ENCODE measurements at places on chromosomes 7 and 10.

DNA sequence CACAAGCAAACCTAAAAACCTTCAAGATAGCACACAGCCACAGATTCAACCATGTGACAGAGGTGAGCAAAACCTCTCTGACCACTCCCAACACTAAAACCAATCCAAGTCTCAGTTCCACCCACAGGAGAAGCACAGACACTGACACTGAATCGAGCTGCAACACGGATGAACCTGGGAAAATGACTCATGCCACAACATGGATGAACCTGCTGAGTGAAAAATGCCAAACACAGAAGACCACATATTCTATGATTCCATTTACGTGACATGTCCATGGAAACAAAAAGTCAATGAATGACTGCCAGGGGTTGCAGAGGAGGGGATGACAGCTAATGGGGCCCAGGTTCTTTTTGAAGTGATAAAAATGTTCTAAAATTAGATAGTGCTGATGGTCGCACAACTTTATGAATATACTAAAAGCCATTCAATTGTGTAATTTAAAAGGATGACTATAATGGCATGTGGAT, 22.0 kb downstream of the CYTH3 start:
- no peak for DNase-seq

GRCh38 chr7:36746347-36746746, 22.1 kb upstream of the AOAH start:
- DNase-seq = no peak

DNA sequence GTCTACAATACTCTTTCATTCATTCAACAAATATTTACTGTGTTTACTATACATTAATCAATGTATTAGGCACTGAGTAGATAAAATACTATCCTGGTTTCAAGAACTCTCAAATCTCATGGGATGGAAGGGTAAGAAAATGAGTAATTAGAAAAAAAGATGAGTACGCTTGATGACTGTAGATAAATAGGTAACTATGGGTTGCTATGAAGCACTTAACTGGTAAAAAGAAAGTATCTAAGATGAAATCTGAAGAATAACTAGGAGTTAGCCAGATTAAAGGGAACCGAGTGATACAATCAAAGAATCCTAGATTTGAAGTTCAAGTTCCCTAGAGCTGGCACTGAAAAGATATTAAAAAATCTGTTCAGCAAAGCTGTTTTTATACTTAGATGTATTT, 62.1 kb downstream of the IQUB start:
- DNase-seq = no peak

DNA sequence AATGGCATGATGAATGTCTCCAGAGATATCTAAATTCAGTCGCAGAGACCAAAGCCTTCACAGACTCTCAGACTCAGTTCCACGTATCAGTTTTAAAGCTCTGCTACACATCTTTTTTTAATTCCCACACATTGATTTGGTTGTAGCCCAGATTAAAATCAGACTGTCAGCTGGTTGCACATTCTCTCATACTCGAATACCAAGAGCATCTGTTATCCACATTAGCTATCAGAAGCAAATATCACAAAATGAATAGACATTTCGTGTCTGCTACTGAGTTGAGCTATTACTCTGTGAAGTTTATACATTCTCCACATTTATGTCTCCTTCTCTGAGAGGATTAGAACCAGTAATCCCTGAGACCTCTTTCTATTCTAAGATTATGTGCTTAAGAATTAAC, 229.2 kb downstream of the GPAM start:
- DNase-seq = no peak

DNA sequence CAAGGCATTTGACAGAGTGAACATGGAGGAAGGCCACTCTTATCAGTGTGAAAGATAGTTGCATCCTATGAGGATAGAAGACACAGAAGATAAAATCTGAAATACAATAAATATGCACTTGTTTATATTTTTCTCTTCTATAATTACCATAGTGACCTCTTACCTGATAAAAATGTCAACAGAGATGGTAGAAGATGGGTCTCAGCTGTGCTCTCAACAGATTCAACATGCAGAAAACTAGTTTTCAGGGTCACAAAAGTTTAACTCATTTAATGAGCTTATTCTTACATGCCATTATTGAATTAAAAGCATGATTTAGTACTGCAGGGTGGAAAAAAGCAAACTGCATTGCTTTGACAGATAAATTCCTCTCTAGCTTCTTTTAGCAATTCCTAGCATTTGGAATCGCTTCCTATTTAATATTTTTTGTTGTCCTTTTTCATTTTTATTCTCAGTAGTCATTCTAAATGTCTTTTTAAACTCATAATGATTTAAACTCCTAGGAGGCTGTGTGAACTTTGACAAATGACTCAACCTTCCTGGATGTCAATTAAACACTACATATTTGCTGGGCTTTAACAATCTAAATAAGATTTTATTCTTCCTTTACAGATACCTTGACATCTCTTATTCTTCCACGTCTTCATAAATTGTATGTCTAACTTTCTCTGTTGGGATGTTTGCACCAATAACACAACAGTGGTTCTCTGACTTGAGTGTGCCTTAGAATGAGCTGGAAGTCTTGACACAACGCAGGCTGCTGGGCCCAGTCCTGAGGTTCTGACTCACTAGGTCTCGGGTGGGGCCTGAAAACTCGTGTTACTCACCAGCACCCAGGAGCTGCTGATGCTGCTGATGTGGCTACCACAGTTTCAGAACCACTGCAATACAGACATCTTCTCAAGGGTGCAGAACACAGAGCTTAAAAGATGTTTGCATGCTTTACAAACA, 565.5 kb upstream of the IGFBP3 start:
- DNase-seq = no peak

- no peak for DNase-seq
These were observed 155.6 kb downstream of the PKD1L1 start for GRCh38 chr7:47792521-47793121.

GRCh38 chr10:9853405-9854355, 1164.0 kb upstream of the CELF2 start:
- peak; percentile 60 for DNase-seq

- DNase-seq = no peak
These were observed 37.1 kb upstream of the TOMM7 start for GRCh38 chr7:22859641-22860290.

- DNase-seq = no peak
These were observed 641.8 kb upstream of the FOXK1 start for GRCh38 chr7:4040109-4040928.

DNA sequence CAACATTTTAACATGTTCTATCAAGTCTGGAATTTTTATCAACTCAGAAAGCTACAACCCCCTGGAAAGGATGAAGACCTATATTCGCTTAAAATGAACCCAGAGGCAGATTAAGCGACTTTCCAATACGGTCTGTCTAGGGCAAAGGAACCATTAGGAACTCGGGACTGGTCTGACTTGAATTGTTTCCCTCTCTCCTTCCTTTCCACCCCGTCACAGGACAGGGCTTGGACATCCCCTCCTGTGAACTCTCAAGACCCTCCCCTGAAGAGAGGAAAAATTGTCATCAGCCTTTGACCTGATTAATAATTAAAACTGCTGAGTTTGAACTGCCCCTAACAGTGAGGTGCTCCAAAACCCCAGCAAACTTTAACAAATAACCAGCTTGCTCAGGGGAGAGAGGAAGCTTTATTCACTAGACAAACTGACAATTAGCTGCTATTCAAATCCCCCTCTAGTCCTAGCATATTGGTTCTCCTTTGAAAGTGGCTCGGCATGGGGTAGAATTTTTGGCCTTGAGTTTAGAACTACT, 22.6 kb upstream of the SLF2 start:
- DNase-seq = no peak

GRCh38 chr7:43085992-43086391, 26.5 kb upstream of the HECW1 start:
- no peak for DNase-seq

- DNase-seq = no peak
These were observed 203.9 kb upstream of the GPR26 start for GRCh38 chr10:123462246-123462645.

- no peak for DNase-seq
These were observed 236.3 kb downstream of the BAMBI start for GRCh38 chr10:28913436-28914237.

GRCh38 chr7:150685219-150686029, at the start of gene GIMAP2:
Gene GIMAP2, plus strand, starts transcription at chr7:150685706. Its CDS starts 1,354 bp downstream, at chr7:150687060.
- DNase-seq = no peak

DNA sequence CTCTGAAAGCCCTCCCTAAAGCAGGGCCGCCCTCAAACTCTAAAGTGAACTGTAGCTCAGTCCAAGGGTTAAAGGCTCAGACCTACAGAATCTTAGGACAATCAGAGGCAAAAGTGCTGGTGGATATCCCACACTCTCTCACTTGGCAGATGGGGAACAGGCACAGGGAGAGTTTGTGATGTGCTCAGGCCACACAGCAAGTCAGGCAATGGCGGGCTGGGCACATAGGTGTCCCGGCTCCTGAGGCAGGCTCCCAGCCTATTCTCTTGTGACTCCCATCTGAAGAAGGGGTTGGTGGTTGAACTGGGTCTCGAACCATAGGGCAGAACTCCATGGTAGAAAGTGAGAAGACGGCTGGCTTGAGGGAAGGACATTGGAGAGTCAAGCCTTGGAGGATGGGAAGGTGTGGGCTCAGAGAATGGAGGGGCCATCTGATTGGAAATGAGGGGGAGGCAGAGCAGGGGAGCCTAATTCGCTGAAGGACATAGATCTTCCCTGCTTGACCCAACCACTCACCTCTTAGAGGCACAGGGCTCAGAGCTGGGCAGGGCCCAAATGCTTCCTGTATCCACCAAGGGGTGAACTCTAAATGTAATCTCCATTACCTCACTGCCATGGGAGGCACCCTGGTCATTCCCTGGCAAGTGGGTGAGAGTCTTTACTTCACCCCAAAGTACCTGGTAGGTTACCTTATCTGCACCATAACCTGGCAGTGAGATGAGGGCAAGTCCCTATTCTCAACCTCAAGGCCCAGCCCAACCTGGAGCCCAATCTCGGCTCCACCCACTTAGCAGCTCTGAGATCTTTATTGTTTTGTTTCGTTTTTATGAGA, 4.9 kb upstream of the ZMIZ1 start:
- no peak for DNase-seq

GRCh38 chr10:30991647-30992011, 40.0 kb downstream of the ZNF438 start:
- no peak for DNase-seq

DNA sequence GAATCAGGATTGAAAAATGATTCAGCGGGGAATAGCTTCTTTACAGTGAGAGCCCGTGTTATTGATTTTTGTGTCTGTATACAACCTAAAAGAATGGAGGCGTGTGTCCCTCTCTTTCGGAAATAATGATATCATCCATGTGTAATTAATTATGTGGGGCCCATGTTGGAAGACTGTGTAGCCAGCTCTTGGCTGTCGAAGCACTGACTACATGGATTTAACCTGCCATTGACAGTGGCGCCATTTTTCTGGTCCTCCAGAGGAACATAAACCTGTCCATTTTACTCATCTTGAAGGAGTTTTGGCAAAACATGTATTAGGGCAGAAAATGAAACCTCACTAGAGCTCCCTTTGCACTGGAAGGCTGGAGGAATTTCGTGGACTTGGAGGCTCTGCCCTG, 119.6 kb downstream of the ITIH5 start:
- no peak for DNase-seq

DNA sequence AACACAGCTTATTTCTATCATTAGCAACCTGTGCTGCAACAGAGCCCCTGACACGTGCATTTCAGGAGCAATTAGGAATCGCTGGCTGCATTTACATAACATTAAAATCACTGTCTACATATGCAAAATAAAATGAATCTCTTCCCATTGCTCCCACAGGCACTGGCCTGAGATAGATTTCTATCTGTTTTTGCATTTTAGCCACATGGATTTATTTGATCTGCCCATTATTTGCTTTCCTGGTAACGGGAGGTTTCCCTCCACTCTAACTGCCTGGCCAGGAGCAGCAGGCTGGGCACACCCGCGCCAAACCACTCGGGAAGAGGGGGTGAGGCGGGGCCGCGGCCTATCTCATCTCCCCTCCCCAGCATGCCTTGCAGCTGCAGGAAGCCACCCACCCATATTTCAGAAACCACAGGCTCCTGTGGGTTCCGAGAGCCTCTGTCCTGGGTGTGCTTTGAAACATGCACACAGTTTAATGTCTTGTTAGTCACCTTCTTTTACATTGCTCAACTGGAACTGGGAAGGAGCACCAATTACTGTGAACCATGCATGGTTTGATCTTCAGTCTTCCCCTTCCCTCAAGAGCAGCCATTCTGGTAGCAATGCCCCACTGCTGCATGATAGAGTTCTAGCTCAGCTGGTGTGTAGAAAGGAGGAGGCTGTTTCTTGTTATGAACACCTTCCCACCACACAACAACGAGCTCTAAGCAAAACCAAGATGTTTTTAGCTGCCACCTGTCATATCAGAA, 37.7 kb upstream of the IKZF1 start:
- no peak for DNase-seq

- no peak for DNase-seq
These were observed 31.5 kb downstream of the CLIP2 start for GRCh38 chr7:74320645-74321221.

DNA sequence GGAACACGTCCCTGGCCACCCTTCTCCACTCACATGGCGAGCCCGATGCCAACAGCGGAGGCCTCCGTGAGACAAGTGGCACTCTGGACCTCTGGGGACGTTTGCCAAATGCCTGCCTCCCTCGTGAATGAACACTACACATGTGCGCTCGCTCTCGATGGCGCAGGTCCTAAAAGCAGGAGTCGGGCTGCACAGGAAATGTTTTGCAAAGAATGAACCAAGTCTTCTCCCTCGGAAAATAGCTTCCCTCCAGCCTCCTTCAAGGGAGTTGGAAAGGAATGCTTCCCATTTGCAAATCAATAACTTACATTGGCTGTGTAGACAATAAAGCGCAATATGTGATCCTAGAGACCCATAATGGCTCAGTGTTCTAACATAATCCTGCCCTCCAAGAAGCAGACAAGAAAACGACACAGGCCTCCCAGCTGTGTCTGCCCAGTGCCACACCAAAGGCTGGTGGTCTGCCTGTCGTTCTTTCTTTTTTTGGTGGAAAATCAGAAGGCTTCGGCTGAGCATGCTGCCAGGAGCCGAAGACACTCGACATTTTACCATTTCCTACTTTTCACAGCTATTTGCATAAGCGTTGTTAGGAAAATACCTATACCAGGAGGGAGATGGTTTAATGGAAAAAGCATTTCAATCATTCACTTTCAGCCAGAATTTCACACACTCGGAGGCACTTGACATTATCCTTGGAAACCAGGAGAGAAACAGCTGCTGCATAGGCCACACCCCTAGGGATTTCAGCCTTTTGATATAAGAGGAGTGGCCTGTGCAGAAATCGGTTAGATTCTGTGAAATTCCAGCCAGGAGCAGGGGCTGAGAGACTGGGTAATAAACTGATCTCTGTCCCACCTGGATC, 38.4 kb downstream of the ATXN7L1 start:
- DNase-seq = no peak

DNA sequence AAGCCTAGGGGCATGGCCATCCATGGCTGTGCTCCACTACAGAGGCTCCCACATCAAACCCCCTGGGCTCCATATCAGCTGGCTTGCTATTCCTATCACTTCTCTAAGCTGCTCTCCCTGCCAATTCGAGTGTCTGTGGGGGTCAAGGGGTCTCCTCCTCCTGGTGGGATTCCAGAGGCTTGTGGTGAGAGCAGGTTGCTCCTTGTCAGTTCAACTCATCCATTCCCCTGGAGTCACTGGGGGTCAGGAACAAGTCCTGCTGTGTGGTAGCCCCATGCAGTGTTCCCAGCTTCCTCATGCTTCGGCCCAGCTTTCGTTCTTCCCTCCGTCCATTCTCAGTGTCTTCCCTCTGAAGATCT, 86.6 kb upstream of the UNC5B start:
- no peak for DNase-seq

GRCh38 chr10:93079663-93080349, 6.1 kb downstream of the CYP26A1 start:
- DNase-seq = no peak

Measured in NCI-H446 (cell line).